Daoy (cell line): ENCODE measurements at places on chromosomes 7 and 10. TPM values are rescaled to one million over a fixed set of nuclear protein-coding genes. Genes with fewer than 3 reads are reported as not detected.

GRCh38 chr10:28721318-28721951, 44.1 kb downstream of the BAMBI start:
- DNase-seq: no peak

DNA sequence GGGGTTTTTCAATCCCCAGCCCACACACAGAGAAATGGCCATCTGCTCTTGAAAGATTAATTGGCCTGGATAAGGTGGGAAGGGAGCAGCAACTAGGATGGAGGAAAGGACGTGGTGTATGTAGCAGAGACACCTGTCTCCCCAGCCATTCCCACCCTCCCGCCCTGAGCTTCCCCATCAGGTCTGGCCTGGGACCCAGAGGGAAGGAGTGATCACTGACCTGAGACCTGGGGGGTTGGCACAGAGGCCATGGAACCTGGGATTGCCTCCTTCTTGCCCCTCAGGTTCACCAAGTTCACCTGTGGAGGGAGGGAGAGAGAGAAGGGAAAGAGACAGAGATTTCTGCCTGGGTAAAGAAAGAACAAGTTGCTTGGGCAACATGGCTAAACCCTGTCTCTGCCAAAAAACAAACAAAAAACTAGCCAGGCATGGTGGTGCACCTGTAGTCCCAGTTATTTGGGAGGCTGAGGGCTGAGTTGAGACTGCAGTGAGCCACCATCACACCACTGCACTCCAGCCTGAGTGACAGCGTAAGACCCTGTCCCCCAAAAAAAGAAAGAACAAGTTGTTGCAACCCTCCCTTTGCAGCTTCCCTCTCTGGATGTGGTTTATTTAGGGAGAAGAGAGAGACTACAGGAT, 11.3 kb upstream of the TRPV6 start:
- no peak for DNase-seq

GRCh38 chr7:154977250-154977649, 25.7 kb downstream of the PAXIP1 start:
- no peak for DNase-seq

Gene OR2A25
- not detected in 2 replicates for total RNA-seq

GRCh38 chr10:74521526-74521925, 304.9 kb upstream of the KAT6B start:
- no peak for DNase-seq

DNA sequence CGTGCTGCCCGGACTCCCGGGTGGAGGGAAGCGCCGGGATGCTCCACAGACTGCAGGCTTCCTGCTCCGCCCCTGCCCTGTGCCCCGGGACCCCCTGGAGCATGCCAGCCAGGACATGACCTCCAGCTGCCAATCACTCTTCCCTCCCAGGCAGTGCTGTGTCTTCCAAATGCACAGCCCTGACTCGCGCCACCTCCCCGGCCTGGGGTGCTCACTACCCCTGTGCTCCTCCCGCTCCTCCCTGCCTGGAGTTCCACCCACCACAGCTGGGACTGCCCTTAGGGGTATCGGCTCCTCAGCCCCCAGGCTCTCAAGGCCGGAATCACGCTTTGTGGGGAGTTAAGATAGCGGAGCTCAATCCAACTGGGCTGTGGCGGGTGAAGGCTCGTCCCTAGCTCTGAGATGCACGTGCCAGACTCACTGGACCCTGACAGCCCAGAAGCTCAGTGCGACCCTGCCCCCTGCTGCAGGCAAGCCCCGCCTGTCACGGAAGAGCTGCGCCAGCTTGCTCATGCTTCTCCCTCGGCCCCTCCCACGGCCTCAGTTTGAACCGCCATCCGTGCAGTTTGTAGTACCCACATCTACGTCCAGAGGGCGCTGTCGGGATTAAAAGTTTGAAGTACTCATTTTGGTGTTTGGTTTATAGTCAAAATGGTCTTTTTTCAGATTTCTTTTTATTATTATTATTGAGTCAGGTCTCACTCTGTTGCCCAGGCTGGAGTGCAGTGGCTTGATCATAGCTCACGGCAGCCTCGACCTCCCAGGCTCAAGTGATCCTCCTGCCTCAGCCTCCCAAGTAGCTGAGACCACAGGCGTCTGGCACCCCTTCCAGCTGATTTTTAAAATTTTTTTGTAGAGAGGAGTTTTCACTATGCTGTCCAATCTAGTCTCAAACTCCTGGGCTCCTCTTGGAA, 142.5 kb upstream of the TCERG1L start:
- peak; percentile 62 for DNase-seq

Gene ZCWPW1
- 1.5 and 5.2 TPM in 2 replicates for total RNA-seq

DNA sequence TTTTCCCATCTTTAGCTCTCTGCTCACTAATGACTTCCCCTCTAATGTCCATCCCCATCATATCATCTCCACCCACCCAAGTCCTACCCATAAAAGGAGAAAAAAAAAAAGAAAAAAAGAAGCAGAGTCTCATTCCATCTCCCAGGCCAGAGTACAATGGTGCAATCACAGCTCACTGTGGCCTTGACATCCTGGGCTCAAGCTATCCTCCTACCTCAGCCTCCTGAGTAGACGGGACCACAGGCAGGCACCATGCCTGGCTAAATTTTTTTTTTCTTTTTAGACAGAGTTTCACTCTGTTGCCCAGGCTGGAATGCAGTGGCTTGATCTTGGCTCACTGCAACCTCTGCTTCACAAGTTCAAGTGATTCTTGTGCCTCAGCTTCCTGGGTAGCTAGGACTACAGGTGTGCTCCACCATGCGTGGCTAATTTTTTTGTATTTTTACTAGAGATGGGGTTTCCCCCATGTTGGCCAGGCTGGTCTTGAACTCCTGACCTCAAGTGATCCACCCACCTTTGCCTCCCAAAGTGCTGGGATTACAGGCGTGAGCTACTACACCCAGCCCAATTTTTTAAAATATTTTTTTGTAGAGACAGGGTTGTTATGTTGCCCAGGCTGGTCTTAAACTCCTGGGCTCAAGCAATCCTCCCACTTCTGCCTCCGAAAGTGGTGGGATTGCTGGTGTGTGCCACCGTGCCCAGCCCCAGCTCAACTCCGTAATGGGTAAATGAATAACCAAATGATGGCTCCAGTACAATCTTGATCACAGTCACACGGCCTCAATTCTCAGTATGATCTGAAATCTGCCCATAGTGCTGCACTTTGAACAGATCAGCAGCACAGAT, 24.6 kb upstream of the SGMS1 start:
- DNase-seq: no peak

- peak; percentile 43 for DNase-seq
Measured at GRCh38 chr7:26284995-26285632, 6.5 kb upstream of the SNX10 start.

GRCh38 chr7:47497367-47498096, 84.4 kb downstream of the TNS3 start:
- DNase-seq: no peak

Gene ZNF117
- total RNA-seq: 3.3 and 5.4 TPM in 2 replicates
